NCI-H1694 (cell line): ENCODE measurements at places on chromosomes 2 and 18.

DNA sequence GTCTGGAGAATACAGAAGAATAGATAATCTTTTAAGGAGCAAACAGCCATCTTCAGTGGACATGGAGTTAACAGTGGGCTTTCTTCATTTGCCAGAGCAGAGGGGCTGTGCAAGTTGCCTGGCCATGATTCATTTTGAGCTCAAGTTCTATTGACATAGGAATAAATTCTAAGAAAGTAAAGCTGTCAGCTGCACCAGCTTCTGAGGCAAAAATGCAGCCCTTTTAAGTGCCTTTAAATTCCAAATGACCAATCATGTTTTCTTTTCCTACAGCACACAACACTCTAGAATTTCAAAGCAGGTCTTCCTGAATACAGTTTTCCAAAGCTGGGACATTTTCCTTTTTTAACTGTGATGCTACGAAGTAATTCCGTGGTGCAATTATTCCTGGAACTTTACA lies 246.4 kb upstream of the NT5C1B start:
- DNase-seq: no peak

DNA sequence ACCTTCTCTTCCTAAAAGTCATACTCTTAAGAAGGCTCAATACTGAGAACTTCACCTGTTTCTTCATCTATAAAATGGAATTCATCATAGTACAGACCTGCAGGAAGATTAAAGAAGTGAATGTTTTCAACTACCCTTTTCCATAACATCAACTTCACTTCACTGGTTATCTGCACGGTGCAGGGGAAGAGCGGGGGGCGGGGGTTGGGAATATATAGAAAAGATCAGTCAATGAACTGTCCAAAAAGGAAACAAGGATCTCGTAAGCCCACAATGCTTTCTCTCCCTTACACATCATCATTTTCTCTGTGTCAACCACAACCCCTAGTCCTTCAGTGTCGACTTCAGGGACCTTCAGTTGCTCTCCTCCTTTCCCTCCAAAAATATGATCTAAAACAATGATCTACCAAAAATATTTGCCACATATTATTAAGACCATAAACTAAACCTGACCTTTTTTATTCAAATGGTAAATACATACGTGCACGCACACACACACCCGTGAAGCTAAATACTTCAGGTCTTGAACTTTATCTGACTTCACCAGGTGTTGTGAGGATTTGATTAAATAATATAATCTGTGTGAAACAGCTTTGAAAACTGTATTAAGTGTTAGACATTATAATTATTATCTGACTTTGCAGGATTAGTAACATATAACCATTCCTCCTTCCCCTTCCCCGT lies 4.9 kb downstream of the MBOAT2 start:
- no peak for DNase-seq

GRCh38 chr2:58852243-58852642 lies 611.1 kb upstream of the FANCL start:
- no peak for DNase-seq

DNA sequence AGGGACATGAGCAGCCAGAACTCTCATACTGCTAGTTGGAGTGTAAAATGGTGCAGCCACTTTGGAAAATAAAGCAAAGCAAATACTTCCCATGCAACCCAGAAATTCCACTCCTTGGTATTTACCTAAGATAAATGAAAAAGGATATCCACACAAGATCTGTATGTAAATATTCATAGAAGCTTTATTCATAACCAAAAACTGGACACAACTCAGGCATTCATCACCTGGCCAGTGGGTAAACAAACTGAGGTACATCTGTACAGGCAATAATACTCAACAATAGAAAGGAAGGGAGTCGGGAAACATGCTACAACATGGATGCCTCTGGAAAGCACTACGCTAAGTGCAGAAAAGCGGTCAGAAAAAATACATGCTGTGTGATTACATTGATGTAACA lies 2.5 kb upstream of the LOXHD1 start:
- DNase-seq: no peak

- DNase-seq: no peak
Measured at GRCh38 chr2:220588148-220588547, 960.7 kb downstream of the SLC4A3 start.

DNA sequence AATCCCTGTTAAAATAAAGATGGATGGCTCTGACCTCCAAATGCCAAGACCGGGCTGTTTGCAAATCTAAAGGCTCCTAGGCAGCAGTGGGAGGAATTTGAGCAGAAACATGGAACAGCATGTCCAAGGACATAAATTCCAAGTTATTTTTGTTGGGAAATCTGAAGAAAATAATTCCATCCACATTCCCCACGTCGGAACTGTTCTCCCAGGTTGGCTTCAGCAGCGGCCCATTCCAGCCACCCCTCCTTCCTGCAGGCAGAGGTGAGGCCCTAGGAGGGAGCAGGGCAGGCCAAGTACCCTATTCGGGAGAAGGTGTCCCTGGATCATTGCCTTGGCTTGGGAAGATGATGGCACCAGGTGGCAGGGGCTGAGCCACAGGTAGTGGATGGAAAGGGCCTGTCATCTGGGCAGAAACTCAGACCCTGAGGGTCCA lies 117.1 kb downstream of the CAPN13 start:
- DNase-seq: no peak

DNA sequence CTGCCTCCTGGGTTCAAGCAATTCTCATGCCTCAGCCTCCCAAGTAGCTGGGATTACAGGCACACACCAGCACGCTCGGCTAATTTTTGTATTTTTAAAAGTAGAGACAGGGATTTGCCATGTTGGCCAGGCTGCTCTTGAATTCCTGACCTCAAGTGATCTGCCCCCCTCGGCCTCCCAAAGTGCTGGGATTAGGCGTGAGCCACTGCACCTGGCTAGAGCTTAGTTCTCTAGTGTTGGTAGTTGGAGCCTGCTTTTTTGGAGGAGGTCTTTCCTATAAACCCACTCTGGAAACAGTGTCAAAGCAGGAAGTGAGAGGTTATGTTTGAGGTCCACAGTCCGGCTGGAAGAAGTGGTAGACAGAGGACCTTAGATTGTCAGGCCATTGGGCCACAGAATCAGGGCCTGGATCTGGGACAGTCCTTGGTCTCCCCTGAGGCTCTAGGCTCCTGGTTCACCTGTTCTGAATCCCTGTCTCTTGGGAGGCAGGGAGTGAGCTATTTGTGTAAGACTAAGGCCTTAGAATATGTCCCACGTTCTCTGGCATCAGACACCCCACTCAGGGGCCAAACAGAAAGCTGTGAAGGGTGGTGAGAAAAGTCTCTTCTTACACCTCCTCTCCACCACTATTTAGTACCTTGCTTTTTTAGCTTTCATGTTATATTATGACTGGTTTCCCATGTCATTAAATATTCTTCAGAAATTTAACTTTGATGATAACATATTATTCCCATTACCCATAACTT lies 34.5 kb downstream of the PCBP1 start:
- no peak for DNase-seq

DNA sequence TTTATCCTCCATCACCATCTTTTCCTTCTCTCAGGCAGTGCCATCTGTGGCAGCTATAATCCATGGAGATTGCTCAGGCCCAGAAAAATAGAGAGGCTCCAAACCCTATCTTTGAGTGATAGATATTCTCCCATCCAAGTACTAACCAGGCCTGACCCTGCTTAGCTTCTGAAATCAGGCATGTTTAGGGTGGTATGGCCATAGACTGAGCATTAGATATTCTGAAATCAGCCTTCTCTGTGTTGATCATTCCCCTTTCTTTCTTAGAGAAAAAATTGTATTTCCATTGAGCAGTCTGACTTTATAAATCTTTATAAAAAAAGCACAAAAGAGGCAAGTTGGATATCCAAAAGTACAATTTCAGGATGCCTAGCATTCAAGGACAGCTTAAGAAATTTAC lies 131.5 kb upstream of the ACVR2A start:
- DNase-seq: no peak

DNA sequence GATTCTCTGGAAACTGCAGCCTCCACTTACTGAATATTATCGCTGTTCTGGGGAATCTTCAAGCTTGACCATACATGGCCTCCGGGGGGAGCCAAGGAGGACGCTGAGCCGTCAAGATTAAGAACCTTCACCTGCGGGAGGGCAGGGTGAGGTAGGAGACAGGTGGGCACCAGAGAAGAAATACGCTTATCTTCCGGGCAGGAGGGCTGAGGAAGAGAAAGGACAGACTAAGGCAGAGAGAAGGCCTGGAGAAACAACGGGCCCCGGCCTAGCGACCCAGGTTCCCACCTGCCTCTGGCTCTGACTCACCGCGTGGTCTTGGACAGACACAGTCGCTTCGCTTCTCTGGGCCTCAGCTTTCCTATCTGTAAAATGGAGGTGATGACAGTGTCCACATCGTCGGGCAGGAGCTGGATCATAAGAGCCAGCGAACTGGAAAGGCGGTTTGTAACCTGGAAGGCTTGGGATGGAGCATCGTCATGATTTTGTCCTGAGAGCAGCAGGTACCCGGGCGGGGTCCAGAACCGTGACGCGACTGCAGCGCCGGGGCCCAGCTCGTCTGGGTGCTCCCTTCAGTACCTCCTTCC lies 659 bp downstream of the ZNF142 start:
- DNase-seq: no peak

DNA sequence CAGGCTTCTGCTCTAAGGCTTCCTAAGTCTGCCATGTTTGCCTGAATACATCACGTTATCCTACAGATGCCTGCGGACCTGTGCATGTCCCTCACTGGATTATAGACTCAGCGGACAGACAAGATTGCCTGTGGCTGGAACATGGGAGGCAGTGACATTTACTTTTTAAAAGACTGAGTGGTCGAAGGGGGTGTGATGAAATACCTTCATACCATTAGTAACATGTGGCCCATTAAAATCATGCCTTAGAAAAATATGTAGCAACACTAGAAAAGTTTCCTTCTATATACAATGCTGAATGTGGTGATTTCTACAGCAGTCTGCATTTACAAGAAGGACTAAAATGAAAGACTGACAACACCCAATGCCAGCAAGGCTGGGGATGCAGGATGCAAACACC lies 154.4 kb downstream of the ASB1 start:
- no peak for DNase-seq
